ENCODE measurements at places on chromosomes 1 and 21.

- no peak for DNase-seq
Measured at GRCh38 chr1:78254517-78254916, 208.8 kb downstream of the GIPC2 start.

DNA sequence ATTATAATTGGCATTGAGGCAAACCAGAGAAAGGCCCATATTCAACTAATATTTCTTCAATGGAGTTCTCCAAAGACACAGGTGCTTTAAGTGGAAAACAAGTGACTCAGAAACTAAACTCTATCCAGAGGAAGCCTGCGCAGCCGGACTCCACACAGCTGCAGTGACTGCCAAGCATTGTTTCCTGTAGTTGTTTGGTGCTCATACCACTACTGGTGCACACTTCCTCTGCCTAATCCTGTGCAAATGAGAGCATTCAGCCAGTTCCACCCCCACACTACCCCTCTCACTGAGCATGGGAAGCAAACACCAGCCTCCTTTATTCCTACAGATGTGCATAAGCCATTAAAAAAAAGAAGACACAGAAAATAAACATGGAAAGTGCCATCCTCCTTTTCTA, 102.9 kb downstream of the VAV3 start:
- DNase-seq: no peak

GRCh38 chr1:150012611-150013010, 2.1 kb upstream of the OTUD7B start:
- DNase-seq: no peak

DNA sequence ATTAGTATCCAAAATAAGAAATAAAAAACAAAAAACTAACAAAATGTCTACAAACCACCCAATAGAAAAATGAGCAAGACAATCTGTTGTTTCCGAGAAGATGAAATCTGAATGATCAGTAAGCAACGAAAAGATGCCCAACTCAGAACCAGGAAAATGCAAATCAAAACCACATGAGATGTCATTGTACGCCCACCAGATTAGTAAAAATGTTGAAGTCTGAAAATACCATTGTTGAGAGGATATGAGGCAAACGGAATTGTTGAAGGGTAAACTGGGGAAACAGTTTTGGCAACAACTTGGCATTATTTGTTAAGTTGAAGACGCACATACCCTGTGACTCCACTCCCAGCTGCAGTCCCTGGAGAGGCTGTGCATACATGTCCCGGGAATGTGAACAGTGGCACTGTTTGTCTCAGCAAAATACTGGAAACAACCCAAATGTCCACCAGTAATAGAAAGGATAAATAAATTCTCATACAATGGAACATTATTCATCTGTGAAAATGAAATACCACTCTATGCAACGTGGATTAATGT, 10.6 kb downstream of the ZBTB17 start:
- DNase-seq: no peak

DNA sequence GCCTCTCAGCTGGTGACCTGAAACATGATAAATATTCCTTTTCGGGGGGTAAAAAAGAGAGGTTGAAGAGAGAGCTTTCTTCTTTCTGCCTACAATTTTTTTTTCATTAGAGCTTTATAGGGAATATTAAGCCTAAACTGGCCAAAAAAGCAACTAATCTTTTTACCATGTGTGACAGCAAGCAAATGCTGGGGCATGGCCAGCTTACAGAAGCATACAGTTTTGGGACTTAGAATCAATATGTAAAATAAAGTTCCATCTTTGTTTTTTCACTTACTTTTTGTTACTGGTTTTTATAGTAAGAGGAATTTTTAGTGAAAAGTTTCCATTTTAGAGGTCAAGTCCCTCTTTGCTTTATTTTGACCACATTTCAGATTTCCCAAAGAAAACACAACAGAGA, 301.2 kb upstream of the DEPDC1 start:
- no peak for DNase-seq

GRCh38 chr1:15424146-15424667, 14.0 kb upstream of the CTRC start:
- DNase-seq: no peak

- no peak for DNase-seq
Measured at GRCh38 chr1:175183586-175183985, 9.0 kb downstream of the KIAA0040 start.

GRCh38 chr1:47180603-47181094, 9.2 kb downstream of the PDZK1IP1 start:
- no peak for DNase-seq

- no peak for DNase-seq
Measured at GRCh38 chr1:192839162-192840066, 30.6 kb downstream of the RGS2 start.

DNA sequence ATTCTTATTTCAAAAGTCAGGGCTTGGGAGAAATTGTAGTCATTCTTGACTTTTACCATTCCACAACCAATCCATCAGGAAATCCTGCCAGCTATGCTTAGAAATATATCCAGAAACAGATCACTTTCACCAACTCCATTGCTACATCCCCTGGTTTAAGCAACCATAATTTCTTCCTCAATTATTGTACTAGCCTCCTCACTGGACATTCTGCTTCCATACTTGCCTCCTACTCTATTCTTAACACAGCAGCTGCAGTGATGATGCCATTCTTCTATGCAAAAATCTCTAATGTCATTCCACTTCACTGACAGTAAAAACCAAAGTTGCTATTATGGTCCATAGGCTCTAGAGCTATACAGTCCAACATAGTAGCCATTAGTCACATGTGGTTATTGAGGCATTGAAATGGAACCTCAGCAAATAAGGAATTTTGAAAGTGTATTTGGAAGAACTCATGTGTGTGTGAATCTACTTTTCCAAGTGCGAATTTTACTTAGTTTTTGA, 110.7 kb upstream of the KIAA0040 start:
- DNase-seq: no peak

DNA sequence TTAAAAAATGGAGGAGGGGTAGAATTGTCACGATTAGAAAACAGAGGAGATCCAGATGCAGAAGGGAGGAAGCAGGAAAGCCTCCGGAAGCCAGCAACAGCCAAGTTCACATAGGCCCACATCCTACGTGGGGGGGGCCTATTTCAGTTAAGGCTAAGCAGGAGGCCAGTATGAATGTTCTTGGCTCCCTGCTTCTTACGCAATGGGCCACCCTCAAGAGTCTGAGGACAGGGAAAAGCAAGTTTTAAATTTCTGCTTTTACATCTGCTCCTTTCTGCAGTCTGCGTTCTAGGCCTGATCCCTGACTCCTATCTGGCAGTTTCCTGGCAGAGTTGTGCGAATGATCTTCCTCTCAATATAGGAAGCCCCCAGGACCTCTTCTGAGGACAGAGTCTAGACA, 30.6 kb downstream of the RABIF start:
- no peak for DNase-seq

DNA sequence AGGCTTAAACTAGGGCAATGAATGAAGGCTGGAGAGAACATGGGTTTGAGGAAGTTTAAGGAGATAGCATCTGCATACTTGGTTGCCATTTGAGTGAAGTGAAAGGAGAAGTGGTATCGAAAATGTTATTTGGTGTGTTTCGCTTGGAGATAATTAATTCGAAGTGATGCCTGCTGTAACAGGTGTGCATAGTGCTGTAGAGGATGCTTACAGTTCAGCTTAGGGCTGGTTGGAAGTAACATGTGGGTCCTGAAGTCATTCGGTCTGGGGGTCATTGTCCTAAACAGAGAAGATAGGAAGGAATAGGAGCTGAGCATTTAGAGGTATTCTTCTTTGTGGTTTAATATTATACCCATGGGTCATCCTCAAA, 301 bp upstream of the NUDT17 start:
- DNase-seq: no peak

- DNase-seq: no peak
Measured at GRCh38 chr1:230333590-230334446, 92.3 kb downstream of the PGBD5 start.

DNA sequence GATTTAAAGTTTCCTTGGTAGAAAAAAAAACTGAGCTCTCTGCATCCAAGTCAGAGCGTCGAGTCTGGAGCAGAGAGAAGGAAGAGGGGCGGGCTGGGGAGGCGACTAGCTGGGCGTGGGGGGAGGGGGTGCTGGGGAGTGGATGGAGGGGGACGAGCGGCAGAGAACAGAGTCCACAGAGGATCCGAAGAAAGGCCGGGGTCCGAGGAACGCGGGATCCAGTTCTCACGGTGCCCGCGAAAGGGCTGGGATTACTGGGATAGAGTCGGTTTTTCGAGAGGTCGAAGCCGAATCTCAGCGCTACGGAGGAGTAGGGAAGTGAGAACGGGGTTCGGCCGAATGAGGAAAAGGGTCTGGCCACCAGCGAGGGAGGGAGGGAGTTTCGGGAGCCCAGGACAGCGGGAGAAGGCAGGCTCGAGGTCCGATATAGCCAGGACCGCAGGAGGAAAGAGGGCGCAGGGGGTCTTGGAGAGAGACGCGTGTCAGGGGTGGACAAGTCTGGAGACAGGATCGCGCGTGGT, 665 bp downstream of the DAB1 start:
- DNase-seq: no peak

DNA sequence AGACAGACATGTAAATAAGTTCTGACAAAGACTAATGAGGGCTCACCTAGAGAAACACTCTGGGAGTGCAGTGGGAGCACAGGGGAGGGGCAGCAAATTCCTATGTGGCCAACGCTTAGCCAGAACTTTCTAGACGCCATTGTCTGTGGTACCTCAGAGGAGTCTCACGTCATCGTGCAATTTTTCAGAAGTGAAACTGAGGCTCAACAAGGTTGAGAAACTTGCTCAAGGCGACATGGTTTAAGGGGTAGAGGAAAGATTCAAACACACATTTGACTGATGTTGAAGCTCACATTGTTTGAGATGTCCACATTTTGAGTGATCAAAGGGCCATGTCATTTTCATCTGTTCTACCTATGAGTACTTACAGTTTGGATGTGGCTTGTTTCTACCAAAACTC, 152.6 kb upstream of the LMO4 start:
- DNase-seq: no peak

DNA sequence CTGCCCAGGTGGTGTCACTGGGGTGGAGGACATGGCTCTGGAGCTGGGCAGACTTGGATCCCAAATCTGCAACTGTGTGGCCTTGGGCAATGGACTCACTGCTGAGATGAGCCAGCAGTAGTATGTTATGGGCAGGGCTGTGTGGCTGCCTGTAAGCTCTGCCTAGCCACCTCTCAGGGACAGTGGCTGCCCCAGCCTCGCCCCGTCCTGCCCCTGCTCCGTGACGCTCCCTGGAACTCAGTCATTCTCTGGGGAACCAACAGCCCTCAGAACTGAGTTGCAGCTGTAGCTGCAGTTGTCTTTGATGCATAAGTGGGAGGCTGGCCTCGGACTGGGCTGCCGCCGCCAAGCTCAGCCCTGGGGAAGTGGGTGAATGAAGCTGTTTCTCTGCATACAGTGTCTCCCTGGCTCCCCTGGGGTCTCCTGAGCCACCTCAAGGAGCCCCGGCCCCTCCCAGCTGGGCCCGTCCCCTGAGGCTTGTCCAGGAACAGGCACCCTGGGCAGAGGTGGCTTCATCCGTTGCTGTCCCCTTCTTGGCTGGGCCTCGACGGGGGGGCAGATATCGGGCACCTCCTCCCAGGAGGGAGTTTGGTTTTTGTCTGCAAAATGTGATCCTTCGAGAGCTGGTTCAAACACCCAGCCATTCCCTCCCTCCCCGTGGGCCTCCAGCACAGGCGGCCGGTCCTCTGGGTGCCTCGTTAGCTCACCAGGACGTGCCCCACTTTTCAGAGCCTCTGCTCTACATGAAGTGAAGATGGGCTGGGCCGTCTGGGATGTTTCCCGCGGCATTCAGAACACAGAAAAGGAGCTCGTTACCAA, 26.2 kb upstream of the PLCH2 start:
- no peak for DNase-seq

DNA sequence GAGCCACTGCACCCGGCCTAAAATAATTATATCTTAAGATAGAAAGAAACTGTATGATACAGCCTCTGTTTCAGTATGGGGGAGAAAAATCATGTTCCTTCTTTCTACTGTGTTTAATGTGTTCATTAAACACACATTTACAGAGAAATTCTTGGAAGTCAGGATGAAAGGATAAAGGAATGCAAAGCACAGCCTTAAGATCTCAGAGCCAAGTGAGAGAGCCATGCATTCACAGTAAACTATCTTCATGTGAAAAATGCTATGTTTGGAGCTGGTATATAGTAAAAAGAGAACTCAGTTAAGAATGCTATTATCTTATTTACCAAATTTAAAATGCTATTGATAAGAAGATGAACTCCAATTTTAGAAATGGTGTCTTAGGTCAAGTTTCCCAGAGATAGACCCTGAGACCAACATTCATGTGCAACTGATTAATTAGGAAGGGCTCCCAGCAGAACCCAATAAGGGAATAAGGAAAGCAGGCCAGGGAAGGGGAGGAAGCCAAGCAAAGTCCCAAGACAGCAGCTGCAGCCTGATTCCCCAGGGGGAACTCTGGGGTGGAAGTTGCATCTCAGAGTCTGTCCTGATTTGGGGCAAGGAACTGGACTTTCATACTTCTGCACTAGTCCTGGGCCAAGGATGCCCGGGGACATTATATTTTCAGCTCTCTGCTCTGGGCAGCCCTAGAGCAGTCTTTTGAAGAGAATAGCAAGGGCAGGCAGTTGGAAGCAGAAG, 130.0 kb upstream of the ZNF648 start:
- no peak for DNase-seq

DNA sequence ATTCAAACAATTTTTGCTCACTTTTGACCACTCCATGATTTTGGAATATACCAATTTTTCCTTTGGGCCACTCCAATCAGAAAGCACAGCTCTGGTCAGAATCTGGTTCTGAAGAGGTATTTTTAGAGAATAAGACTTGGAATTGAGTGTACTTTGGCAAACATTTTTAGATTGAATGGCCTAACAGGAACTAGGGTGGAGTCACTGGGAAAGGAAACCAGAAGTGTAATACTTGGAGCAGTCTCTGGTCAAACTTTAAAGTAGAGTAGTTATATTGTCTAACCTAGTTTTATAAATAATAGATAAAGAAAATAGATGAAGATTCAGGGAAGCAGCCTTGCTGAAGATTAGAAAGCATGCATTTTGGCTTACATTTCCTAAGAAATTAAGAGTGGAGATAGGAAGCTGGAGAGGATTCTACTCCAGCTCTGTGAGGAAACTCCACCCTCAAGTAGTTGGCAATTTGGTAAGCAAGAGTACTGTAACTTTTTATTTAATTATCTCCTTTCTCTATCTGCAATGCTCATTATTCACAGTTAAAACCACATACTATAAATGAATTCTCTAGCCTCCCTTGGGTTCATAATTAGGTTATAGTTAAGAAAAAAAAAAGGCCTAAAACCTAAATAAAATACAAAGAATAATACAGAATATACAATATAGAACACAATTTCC, 15.8 kb downstream of the STIL start:
- DNase-seq: no peak

- peak; percentile 13 for DNase-seq
Measured at GRCh38 chr1:27430903-27431600, 38.6 kb downstream of the GPR3 start.

All from activated CD4-positive, alpha-beta T cell treated with anti-CD3 and anti-CD28 coated beads, Interleukin-2, amount 50 U/mL, for 1 hour (primary cell).